ENCODE measurements at places on chromosomes 3 and 15.

GRCh38 chr15:41572866-41573265 lies 13.9 kb downstream of the TYRO3 start:
- DNase-seq: no peak

DNA sequence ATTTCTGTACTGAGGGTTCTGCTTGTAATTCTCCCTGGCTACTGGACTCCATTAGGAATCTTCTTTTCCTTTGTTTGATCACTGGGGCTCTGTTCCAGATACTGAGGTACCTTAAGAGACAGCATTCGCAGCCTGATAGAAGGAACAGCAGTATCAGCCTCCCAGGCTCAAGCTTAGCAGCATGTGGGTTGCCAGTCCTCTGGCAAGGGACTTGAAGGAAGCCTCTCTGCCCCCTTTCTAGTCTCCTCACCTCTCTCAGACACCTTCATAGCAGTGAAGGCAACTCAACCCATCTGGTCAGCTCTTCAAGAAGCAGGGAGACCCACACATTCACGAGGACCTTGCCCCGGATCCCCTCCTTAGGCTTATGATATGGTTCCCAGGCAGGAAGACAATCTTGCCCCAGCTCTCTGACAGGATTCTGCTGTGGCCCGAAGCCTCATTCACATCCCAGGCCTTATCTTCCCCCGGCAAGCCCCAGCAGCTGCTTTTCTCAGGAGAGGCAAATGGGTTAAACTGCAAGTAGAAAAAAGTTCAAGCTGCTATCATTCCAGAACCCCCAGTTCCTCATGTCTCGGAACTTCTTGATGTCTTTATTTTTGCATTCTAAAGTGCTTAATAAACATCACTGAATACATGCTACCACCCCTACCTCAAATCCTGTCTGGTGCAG lies 153.1 kb downstream of the LIPC start:
- DNase-seq: no peak

GRCh38 chr3:36496684-36497633 lies 116.7 kb downstream of the STAC start:
- no peak for DNase-seq

DNA sequence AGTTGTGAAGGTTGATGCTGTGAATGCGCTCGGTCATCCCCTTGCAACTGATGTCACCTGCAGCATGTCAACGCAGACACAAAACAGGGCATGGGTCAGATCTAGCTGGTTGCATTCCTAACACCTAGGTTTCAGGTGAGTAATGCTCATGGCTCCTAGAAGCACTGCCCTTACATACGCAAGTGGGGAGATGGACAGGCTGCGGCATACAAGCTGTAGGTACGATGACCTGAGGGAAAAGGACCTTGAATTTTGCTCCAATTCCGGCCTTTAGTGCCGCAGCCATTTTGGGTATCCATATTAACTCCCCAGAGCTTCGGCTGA lies 58.0 kb downstream of the TIGIT start:
- DNase-seq: no peak

GRCh38 chr15:90286678-90287077 lies 21.2 kb downstream of the NGRN start:
- no peak for DNase-seq

GRCh38 chr15:68808770-68809169 lies 11.9 kb downstream of the ANP32A start:
- DNase-seq: no peak

DNA sequence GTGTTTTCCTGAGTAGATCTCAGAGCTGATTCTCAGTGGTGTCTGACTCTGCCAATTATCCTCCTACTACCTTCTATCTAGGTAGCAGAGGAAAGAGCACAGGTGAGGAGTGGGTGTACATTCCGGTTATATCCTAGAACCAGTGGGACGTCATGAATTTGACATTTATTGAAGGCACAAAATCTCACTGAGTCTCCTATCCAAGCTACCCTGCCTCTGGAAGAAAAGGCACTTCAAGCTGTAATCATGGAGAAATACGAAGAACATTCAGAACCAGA lies 952.2 kb downstream of the TUSC7 start:
- DNase-seq: no peak

DNA sequence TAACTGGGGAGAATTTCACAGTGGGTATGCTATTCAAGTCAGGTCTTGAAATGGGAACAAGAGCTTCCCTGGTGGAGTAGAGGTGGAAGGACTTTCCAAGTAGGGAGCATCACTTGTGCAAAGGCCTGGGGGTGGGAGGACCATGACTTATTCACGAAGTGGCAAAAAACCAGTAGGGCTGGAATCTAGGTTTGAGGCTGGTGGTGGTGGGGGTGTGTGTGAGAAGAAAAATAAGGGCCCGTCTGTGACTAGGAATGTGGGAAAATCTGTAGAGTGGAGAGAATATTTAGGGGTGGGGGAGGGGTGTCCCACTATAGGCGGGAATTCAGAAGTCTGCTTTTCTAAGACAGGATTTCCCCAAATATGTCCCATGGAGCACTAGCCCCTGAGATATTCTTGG lies 271.9 kb upstream of the TBL1XR1 start:
- DNase-seq: no peak

DNA sequence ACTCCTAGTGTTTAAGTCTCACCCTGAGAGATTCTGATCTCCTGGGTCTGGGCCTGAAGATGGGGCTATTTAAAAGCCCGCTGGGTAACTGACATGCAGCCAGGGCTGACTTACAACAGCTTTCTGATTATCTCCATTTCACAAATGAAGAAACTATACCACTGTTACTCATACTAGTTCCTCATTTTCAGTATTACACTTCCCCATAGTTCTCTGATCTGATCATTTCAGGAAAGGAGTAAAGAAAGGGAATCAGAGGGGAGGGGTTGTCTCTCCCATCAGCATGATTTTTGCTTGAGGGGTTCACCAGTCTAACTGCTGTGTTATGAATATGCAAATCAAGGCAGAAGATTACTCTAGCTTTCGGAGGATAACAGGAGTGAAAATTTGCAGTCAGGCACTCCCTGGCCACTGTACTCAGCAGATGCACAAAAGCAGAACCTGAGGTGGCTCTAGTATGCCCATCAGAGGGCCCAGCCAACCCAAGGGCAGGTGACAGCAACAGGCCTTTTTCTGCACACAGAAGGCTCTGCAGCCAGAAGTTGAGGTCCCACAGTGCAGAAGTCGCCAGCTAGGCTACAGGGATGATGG lies 59.4 kb downstream of the DAPK2 start:
- DNase-seq: no peak

GRCh38 chr15:68031404-68031803 lies 22.7 kb upstream of the PIAS1 start:
- no peak for DNase-seq

- DNase-seq: no peak
Observed at GRCh38 chr3:98770261-98771039, 7.3 kb downstream of the ST3GAL6 start.

- DNase-seq: no peak
Observed at GRCh38 chr15:83206526-83207008, 1.1 kb downstream of the HDGFL3 start.

DNA sequence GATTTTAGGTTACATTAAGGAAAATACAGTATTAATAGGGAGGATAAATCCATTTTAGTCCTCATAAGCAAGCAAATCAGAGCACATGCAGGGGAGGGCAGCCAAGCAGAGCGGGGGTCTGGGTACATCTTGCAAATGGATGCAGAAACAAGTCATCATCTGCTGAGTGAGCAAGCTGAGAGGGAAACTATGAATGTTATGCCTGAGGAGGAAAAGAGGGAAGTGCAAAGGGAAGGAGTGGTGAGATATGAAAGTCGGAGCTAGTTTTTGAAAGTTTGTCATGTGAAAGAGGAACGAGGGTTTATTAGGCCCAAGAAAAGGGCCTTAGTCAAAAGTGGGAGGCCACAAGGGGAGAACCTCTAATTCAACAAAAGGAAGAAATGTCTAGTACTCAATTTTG lies 15.4 kb downstream of the PTX3 start:
- no peak for DNase-seq

GRCh38 chr3:124512881-124513609 lies 217.2 kb upstream of the UMPS start:
- no peak for DNase-seq

- DNase-seq: no peak
Observed at GRCh38 chr3:140823106-140823505, 118.5 kb upstream of the SLC25A36 start.

GRCh38 chr3:192445770-192446644 lies 281.3 kb downstream of the FGF12 start:
- no peak for DNase-seq

DNA sequence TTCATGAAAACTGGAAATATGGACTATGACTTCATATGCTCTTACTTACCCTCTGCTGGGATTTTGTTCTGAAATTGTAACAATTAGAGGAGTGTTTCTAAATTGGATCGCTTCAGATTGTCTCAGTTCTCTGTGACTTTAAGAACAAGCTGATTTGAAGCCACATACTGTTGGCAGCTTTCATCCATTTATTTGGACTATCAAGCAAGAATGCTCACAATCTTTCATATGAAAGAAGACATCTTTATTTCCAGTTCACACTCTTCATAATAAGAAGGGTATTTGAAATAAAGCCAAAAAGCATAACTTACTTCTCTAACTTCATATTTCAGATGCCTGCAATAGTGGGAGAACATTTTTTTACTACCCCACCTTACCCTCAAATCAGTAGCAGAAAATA lies 491.6 kb upstream of the TPRG1 start:
- no peak for DNase-seq

DNA sequence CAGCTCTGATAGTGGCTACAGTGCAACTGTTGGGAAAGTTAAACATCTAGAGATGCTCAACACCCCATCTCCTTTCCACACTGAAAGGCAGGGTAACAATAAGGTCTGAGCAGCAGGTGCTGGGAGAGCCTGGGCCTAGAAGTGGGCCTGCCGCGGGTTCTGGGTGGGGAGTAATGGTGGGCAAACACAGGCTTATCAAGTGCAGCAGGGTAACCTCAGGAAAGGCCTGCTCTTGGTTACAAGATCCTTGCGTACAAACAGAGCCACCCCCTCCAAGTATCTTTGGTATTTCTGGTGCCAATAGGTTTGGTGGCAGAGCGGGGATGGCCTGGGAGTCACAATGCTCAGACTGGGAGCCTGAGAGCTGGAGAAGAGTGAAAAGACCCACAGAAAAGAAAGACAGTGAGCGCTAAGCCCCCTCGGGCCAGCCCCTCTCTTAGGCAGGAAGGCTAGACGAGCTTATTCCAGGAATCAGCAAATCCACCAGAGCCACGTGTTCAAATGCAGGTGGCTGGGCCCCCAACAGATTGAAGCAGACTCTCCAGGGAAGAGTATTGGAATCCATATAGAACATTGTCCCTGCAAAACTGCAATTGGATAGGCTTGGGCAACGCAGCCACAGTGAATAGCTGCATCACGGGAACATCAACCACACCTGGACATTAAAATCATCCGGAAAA lies 2.7 kb downstream of the IQSEC1 start:
- no peak for DNase-seq

GRCh38 chr3:60954048-60954447 lies 297.2 kb downstream of the FHIT start:
- DNase-seq: no peak

- no peak for DNase-seq
Observed at GRCh38 chr3:131386429-131387165, 5.0 kb downstream of the NUDT16 start.

GRCh38 chr3:138921316-138922292 lies 25.3 kb downstream of the FOXL2 start:
- no peak for DNase-seq

GRCh38 chr15:31552482-31553099 lies 226.0 kb downstream of the KLF13 start:
- no peak for DNase-seq

DNA sequence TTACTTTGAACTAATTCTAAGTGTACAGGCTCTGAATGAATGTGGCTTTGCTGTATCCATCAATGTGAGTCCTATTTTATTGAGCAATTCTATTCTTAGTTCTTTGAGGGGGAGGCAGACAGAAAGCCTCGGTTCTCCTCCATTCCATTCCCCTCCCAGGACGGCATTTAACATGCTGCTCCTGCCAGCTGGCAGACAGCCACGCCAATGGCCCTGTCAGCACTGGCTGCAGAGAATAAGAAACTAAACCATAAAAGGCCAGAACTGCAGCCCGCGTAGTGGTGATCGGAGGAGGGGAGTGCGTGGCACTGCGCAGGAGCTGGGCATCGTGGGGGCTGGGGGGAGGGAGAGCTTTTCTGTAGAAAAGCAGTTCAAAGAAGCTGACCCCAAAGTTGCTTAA lies 76.0 kb upstream of the HACD2 start:
- DNase-seq: no peak

GRCh38 chr15:69096626-69097025 lies 63.8 kb upstream of the GLCE start:
- no peak for DNase-seq

GRCh38 chr3:44265815-44266214 lies 24.1 kb downstream of the TOPAZ1 start:
- no peak for DNase-seq

DNA sequence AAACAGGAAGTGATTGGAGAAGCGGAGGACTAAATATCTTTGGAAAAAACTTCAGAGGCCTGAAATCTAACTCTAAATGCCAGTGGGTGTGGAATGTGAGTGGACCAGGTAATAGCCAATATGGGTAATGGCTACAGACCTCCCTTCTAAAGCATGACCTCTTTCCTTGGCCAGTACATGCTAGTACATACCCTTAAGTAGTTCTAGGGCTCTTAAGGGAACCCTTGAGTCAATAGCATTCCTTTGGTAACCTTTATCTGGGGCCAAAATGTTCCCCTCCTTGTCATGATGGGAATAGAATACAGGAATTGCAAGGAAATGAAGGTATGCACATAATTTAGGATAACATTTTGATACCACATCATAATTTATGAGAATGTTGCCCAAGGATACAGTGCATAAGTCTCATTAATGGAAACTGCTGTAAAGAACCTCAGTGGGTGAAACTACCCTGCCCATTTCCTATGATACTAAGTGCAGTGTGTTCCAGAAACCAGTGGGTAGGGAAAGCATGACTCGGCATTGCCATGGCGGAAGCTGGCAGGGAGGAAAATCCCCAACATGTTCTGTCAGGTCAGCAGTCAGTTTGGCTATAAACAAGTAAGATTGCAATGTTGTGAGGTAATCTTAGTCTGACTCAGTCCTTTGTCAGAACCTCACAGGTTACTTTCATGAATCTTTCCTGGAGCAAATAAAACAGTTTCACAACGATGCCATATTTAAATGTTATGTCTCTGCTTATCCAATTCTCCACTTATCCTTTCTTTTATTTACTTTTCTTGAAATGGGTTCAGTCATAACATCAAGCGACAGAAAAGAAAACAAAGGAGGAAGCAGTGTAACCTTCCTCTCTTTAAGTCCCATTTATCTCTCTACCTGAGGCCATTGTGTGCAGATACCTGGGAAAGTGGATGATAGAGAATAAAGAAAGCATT lies 23.5 kb upstream of the RAP2B start:
- DNase-seq: no peak

- no peak for DNase-seq
Observed at GRCh38 chr15:59249816-59250215, 43.2 kb downstream of the LDHAL6B start.

All from type B pancreatic cell (in vitro differentiated cells).